ENCODE measurements at places on chromosomes 2 and 18.

DNA sequence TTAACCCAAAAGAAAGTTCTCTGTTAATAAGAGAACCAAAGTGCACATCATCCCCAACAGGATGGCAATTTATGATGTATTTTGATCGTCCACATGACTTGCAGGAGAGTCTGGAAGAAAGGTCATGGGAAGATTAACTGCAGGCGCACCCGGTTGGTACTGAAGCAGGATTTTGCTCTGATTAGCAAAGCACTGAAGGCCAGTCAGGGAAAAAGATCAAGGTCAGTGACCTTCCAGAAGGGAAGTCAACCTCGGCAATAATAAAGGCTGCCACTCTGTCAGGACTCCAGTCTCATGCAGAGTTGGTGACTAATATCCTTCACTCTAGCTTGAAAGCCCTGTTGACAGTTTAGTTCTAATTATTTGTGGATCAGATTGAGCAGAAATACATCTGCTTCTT lies 432.7 kb upstream of the RAB12 start:
- DNase-seq, result no peak

DNA sequence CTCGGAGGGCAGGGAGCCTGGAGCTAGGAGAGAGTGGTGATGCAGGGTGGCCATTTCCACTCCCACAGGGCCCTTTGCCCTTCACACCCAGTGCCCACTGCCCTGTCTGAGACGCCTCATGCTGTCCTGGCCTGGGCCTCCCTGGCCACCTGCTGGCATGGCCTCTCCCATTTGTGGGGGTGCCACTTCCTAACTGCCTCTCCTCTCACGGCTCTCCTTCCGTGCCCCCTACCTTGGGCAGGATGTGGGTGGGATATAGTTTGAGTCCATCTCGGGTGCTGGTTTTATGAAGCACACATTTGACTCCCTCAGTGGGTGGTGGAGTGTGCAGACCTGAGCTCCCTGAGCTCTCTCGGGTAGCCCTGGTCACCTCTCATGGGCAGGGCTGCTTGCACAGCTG lies 46.0 kb downstream of the DGKD start:
- no peak for DNase-seq

DNA sequence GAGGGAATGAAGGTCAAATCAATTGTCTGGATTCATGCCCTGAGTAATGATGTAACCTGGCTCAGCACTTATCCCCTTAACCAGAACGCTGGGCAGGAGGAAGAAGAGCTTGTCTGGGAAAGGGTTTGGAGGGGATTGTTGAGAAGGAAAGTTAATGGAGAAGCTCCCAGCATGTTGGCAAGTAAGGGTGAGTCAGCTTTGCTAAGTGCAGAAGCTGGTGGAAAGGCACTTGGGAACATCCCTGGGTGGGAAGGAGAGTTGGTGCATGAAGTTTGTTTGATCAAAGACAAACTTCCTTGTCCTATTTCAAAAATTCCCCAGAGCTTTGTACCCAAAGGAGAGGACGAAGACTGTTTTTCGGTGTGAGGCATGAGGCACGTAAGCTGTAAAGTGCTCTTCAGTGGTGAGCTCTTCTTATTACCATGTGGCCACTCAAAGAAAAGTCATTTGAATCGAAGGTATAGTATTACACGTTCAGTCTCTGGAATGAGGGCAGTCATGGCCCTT lies 17.6 kb upstream of the DAW1 start:
- DNase-seq, result no peak

GRCh38 chr2:39546937-39547336 lies 109.9 kb upstream of the MAP4K3 start:
- DNase-seq, result no peak

DNA sequence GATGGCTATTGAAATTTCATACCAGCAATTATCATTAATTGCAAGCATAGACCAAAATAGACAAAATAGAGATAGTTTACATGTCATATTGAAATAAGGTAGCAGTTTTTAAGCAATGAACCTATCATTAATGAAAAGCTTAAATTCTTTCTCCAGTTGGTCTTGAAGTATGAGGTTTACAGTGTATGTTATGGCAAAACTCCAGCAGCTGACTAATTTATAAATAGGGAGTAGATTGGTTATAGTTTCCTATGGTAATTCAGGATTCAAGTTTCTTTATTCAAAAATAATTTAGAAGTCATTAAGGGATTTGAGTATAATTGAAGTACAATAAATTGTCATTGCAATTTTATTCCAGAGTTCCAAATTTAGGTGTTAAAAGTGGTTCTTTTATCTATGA lies 69.6 kb upstream of the COL5A2 start:
- DNase-seq, result no peak

DNA sequence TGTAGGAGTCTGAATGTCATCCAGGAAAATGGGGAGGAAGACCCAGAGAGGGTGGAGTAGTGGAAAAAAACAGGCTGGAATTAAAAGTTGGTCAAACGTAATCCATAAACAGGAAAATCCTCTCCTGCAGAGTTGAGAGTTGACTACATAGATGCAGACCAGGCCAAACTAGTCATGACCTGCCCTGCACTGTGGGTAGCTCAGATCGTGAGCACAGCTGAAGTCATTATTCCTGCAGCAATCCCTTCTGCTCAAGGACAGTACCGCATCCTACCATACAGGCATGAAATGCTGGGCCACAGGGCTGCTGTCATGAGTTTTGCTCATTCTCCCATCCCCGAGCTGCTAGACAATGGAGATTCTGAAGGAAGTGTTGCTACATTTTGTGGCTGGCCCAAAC lies 352.2 kb downstream of the EN1 start:
- DNase-seq, result no peak

GRCh38 chr2:59074071-59074470 lies 832.9 kb upstream of the FANCL start:
- no peak for DNase-seq

GRCh38 chr2:11546072-11546471 lies 12.2 kb downstream of the GREB1 start:
- DNase-seq, result no peak

- DNase-seq, result no peak
Observed at GRCh38 chr2:135949451-135950234, 35.8 kb downstream of the DARS1 start.

DNA sequence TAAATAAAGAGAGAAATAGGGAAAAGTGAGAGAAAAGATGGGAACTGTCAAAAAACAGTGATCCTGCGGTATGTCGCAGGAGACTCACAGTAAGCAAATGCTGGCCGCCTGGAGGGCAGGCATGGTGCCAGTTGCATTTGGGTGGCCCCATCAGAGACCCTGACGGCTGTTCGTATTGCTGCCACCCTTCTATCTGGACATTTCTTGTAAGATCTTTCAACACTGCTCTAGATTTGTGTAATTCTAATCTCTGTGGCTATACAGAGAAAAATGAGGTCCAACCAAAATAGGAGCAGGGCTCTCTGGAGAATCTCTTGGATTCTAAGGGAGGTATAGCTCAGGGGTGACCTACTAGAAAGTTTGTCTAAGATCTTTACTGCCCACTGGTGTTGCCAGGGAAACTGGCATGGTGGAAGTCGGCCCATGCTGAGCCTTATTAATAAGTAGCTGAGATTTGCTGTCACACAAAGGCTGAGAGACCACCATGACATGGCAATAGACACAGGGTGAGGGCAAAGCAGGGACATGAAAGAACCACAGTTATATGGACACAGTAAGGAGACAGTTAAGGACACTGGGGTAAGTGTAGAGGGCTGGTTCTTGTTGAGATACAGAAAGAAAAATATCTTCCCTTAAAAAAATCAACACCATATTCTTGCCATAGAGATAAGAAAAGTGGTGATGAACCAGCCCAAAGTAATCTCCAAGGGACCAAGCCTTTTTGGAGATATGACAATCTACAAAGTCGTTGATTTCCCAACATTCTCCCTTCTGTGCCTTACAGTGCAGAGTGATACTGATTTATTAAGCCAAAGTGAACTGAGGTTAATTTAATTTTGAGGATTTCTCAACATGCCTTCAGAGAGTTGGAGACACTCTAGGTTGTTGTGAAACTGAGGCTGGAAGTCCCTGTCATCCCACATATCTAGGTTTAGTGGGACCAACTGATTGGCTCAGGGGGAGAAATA lies 26.4 kb upstream of the FZD7 start:
- DNase-seq, result no peak

DNA sequence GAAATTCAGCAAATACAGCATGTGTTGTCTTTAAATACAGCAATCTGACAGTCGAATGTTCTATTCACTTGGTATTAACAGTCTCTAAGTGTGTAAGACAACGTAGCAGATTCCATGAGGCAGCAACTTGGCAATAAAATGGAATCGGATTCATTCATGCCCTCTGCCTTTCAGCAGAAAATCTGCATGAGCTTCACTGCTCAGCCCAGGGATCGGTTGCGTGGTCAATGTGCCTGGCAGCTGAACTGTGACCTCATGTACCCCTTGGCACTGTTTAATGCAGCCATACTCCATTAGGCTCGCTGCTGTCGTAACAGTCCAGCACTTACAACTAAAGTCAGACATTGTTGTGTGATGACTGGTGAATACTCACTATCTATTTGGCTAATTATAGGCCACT lies 17.7 kb upstream of the RGPD4 start:
- DNase-seq, result no peak

DNA sequence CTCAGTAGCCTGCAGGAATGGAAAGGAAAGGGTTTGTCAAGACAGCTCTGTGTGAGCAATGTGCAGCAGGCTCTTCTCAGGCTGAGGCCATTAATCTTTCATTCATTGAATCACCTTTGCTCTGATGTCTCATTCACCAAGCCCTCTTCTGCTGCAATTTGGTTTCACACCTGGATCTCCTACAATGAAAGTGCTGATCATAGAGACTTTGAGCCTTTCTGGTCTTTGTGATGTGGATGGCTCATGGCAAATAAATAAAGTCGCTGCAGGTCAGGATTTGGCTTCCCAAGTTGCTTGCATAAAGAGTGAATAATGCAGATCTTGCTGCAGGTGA lies 95.8 kb upstream of the SPRED2 start:
- no peak for DNase-seq

DNA sequence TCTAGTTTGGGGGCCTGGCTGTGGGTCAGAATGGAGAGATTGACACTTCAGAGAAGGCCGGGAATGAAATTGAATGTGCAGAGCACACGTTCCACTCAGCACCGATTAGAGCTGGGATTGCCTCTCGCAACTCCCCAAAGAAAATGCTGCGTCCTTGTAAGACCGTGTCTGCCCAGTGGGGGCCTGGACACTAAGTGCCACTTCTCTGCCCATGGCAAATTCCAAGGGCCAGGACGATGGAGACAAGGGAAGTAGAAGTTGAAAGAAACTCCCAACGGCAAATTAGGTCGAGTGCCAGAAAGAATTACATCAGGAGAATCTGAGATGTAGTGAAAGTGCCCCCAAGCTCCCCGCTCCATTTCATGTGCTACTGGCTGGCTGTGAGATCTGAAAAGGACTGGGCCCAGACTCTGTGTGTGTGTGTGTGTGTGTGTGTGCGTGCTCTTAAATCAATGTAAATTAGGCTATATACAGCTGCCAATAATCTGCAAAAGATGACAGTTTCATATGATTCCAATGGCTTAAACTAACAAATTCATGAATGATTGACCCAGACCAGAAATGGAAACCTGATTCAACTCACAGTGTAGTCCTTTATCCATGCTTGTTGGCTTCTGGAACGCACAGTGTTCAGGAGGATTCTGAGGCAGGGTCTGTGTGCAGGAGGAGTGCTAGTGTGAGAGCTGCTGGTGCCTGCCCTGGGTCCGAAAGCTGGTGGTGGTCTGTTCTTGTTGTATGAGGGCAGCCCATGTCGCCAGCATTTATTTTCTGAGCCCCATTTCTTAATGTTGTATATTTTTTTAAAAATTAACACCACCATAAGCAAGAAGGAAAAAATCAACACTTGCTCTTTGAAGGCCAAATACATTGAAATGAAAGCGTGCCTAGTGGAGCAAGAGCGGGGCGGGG lies 234.3 kb downstream of the AGAP1 start:
- DNase-seq, result no peak

- no peak for DNase-seq
Observed at GRCh38 chr2:193517615-193518014, 1322.9 kb upstream of the TMEFF2 start.

DNA sequence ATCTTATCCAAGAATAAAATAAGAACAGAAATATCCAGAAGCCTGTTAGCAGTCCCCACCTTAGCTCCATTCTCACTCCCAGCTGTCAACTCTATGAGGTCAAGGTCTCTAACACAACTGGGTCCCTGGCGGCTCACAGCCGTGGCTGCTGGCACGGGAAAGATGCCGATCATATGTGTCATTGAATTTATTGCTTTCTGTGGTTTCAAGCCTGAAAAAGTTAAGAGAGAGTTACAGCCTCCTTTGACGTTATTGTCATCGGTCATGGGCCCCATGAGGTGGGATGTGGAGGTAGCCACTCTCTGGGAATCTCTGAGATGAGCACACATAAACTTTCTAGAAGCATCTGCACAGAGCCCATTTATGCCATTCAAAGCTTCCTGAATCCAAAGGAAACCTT lies 28.7 kb upstream of the CABLES1 start:
- DNase-seq, result peak; percentile 87

DNA sequence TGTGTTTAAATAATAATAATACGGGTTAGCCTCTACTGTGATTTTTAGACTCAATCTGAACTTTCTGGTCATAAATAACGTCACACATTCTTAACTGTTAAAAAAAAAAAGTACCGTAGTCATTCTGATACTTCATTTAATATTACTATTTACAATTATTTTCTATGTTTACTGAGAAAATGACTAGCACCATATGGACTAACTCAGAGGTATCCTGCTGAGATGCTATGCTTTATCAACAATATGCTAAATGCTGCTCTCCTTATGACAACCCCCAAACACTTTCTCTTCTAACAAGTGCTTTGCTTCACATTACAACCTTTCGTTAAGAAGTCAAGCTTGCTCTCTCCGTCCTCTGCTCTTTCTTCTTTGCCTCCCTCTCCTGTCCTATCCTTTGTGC lies 182.1 kb downstream of the AFF3 start:
- DNase-seq, result no peak

- no peak for DNase-seq
Observed at GRCh38 chr2:136479696-136480095, 285.6 kb upstream of the THSD7B start.

DNA sequence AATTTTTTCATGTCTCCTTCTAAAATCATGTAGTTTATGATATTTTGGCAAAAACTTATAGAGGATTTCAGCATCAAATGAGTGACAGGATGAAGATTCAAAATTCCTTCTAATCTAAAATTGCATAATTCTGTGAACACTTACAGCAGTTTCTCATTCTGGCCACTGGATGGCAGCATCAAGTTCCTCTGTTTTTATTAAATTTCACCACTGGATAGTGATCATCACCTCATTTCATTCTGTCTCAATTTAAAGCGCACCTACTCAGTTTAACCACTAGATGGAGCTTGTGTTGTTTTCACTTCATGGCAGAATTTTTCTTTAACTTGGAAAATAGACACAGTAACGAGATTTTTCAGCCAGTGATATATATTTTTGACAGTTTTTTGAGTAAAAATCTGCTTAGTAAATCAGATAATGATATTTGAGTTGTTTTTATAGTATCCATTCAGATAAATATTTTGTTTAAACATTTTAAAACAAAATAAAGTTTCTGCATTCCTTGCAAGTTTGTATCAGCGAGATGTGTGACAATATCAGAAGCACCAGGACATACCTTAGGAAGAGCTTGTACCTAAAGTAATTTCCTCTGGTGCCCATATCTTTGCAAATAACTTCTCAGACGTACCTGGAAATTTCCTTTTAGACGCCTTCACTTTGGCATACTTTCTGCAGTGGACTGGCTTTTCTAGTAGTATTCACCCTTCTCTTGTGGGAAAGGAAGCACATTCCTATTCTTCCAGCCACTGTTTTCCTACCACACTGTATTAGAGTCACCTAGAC lies 94.7 kb upstream of the ARHGAP15 start:
- peak; percentile 74 for DNase-seq

GRCh38 chr2:82853299-82853698 lies 1605.8 kb downstream of the SUCLG1 start:
- DNase-seq, result no peak

- DNase-seq, result peak; percentile 56
Observed at GRCh38 chr2:85668009-85668856, at the start of gene SFTPB. Gene SFTPB (minus strand): TSS chr2:85668199. CDS start chr2:85668183, 16 bp downstream.

GRCh38 chr2:69771461-69771860 lies 29.5 kb downstream of the ANXA4 start:
- DNase-seq, result no peak
